ENCODE measurements at places on chromosomes 5 and 9. TPM values are rescaled to one million over a fixed set of nuclear protein-coding genes. Genes with fewer than 3 reads are reported as not detected.

- DNase-seq = no peak
Observed at GRCh38 chr9:72306761-72307160, 58.2 kb downstream of the ZFAND5 start.

DNA sequence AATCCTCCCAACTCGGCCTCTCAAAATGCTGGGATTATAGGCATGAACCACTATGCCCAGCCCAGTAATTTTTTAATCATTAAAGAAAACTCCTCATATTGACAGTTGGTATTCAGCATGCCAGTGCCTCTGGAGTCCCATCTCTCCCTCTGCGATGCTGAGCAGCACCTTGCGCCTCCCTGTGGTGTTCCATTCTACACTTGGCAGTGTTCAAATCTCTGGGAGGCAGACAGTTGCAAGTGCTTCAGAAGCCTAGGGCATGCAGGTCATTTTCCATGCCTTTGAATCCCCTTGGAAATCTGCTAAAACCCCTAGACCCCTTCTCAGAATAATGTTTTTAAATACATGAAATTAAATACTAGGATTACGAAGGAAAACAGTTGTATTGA lies 41.3 kb downstream of the GARNL3 start:
- no peak for DNase-seq

DNA sequence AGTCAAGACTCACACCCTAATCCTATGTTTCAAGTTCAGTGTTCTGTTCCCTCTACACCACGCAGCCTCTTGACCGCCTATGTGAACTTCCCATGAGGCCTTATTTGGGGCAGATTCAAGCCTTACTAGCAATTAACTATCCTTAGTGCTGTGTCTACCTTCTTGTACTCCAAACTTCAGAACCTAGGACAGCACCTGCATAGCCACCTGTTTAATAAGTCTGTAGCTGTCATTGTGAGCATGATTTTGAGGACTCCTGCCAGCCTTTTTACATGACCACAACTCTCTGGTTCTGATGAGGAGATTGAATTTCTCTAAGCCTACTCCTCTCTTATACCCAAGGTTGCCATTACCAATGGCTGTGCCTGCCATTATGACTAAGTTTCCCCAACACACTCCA lies 50.8 kb upstream of the PCSK1 start:
- peak; percentile 10 for DNase-seq

WDR31 gene
- 1.4 TPM for total RNA-seq

DNA sequence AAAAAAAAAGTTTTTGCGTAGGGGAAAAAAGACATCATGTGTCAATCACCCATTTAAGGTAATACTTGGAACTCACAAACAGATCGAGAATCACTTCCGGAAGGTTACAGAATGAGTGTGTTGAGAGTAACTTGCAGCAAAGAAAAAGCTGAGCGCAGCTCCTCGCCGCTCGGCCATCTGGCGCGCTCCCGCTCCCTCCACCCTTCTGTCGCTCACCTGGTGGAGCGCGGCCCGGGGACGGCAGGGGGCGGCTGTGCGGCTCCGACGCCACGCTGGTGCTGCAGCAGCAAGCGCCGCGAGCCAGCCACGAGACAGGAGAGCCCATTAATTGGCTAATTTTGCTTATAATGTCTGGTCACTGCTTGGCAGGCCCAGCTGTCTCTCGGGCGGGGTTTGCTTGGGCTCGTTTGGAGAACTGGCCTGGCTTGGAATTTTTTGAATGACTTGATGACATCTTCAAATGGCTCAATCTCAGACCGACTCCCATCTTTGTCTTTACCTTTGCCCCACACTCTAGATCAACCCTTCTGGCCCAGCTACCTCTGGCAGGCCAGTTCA lies 601.8 kb downstream of the CCDC171 start:
- peak; percentile 4 for DNase-seq

DNA sequence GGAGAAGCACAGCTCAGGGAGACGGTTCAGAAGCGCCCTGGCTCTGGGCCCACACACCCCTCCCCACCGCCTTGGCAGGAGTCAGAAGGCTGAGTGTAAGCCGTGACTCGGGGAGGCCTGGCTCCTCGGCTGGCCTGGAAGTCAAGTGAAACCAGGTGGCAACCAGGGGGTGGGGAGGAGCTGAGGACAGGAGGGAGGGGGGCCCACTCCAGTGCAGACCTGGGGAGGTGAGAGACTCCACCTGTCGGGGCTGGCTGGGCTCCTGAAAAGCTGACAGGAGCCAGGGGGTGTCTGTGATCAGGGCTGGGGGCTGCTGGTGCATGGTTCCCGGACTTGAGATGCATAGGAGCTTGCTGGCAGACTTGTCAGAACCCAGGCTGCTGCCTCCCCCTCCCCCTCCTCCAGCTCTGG lies 150.2 kb upstream of the PHYKPL start:
- DNase-seq = no peak

DNA sequence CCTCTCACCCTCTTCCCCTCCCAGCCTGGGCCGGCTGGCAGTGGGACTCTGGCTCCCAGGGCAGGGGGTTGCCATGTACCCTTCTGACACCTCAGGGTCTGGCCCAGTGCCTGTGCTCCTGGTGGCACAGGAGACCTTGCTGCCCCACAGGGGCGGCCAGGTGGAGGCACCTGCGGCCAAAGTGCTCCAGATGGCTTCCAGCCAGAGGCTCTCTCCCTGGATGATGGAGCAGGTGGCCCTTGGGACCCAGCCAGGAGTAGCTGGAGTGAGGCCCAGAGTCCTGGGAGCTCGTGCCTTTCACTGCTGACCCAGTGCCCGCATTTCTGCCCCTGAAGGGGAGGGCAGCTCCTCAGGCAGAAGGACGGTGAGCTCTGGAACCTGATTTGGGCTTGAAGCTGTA lies 87.3 kb downstream of the NTNG2 start:
- DNase-seq = no peak

GRCh38 chr9:19457693-19458009 lies 48.8 kb downstream of the ACER2 start:
- no peak for DNase-seq

MSX2 gene
- total RNA-seq = not detected

DNA sequence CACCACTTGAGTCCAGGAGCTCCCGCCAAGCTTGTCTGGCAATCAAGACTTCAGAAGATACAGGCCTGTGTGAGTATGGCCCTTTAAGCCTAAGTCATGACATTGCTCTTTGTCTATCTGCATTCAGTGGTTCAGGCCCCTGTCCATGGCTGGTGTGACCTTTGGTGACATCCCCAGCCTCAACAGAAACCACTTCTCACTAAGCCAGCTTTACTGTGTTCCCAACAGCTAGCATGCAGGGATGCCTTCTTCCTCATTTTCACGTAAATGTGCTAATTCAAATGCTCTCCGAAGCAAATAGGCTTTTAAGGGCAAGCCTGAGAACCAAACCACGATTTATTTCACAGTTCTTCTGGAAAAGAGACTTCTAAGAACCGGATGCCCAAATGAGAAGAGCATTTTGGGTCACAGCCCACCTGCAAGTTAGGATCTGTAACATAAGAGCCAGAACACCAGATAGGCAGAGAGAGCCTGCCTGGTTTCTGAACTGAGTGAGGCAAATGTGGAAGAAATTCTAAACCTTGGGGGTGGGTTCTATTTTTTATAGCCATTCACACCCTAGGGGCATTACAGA lies 14.9 kb downstream of the CD180 start:
- DNase-seq = no peak

DNA sequence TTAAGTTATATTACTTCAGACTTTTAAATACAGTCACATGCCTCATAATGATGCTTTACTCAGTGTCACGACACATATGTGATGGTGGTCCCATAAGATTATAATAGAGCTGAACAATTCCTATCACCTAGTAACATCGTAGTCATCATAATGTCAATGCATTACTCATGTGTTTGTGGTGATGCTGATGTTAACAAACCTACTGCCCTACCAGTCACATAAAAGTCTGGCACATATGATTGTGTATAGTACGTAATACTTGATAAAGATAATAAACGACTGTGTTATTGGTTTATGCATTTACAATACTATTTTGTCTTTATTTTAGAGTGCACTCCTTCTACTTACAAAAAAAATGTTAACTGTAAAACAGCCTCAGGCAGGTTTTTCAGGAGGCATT lies 103.7 kb downstream of the PAM start:
- DNase-seq = no peak

DNA sequence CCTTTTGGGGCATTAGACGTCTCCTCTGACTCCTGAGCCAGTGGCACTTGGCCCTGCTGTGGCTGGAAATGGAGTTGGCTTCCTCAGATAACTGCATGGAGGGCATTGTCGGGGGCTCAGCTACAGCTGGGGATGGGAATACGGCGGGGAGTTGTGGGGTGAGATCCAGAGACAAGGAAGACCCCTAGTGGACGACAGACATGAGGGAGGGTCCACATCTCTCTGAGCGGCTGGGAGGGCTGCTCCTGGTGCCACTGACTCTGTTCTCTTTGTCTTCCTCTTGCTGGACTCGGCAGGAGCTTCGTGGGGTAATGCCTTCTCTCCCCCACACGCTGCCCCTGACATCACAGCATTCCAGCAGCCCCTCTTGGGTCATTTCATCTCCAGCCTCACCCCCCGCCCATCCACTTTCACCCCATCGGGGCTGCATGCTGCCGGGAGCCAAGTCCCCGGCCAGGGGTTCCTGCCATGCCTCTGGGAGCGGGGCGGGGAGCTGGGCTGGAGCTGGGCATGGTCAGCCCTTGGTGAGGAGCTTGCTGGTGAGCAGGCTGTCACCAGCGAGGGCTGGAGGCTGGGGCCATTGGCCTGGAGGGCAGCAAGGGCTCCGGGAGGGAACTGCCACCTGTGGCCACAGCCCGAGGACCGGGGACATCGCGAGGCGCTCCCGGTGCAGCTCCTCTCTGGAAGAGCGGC lies 172.3 kb downstream of the CACNA1B start:
- DNase-seq = no peak

SPATA31C1 gene
- not detected for total RNA-seq

DNA sequence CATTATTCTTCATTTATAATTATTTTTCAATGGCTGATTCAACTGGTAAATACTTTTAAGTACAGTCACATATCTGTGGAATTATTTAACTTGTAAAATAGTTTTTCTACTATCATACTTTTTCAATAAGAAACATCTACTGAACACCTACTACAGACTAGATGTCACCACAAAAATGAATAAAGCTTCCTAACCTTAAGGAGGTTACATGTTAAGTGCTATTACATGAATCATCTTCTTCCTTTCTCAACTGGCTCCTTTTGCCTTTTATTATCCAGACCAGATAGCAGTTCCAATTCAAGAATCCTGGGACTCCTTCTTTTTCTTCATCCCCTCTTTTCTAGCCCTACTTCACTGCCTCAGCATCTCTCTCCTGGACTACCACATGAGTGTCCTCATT lies 4.7 kb downstream of the PGGT1B start:
- no peak for DNase-seq

DNA sequence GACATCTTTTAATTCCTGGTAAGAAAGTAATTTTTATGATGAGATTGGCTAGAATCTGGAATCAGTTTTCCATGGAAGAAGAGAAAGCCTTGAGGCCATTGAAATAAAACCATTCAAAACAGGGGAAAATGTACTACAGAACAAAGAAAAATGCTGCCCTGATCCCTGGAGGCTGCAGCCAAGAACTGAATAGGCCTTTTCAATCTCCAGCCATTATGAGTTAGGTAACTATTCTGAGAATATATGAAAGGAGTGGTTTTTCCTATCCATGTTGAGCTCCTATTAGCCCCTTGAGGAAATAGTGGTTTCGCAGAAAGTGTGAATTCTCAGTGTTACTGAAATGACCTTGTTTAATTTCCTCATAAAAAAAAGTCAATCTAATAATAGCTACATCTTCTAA lies 408.5 kb upstream of the GRAMD2B start:
- no peak for DNase-seq

GRCh38 chr5:174292348-174292747 lies 246.8 kb downstream of the NSG2 start:
- no peak for DNase-seq

DNA sequence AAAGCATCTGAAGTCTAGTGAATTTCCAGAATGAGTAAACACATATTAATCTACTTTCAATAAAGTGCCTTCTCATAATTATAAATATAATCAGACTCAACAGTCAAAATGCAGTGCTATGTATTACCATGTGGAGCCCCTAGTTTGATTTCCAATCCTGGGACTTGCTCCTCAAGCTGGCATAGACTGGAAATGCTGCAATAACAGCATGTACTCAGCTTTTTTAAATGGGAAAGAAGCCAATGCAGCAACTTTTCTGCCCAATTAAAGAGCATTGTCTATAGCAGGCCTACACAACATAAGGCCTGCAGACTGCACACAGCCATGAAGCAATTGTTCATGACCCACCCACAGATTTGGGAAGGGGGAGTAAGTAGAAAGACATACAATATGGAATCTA lies 103.2 kb downstream of the NR2F1-AS1 start:
- no peak for DNase-seq

GRCh38 chr5:40291338-40291737 lies 388.4 kb upstream of the PTGER4 start:
- no peak for DNase-seq

DNA sequence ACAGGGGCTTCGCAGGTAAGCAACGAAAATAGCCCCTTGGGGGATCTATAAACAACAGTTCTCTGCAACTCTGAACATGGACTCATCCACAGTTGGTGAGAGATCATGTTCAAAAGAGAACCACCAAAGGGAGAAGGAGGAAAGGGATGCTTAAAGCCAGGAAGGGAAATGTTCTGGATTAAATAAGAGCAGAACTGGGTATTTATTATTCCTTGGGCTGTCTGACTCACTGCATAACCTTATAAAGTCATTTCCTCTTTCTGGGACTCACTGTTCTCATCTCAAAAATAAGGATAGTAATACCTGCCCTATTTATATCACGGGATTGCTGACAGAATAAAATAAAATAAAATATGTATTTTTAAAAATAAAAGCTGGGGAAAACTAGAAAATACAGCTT lies 11.2 kb upstream of the MARCHF3 start:
- no peak for DNase-seq

DNA sequence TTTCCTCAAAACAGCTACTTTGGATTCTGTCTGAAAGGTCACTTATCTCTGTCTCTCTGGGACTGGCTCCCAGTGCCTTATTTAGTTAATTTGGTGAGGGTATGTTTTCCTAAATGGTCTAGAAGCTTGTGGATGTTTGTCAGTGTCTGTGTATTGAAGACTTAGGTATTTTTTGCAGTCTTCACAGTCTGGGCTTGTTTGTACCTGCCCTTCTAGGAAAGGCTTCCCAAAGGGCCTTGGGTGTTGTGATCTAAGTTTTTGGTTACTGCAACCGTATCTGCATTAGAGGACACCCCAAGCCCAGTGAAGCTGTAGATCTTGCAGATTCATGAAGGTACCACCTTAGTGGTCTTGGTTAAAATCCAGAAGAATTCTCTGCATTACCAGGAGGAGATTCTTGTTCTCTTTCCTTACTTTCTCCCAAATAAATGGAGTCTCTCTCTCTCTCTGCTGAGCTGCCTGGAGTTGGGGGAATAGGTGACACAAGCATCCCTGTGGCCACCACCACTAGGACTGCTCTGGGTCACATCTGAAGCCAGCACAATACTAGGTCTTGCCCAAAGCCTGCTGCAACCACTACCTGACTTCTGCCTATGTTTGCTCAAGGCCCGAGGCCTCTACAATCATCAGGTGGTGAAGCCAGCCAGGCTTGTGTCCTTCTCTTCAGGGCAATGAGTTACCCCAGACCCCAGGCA lies 17.8 kb upstream of the CCNB1 start:
- no peak for DNase-seq

DBH gene
- total RNA-seq = not detected

- DNase-seq = no peak
Observed at GRCh38 chr5:118924006-118924389, 64.3 kb downstream of the DTWD2 start.

ARHGEF39 gene
- total RNA-seq = 53.6 TPM

- no peak for DNase-seq
Observed at GRCh38 chr9:127886401-127886972, 9.0 kb upstream of the AK1 start.

GRCh38 chr5:130104895-130105688 lies 200.8 kb downstream of the CHSY3 start:
- DNase-seq = no peak

SYK gene
- total RNA-seq = 175 TPM

Data from OCI-LY7 (cell line).